Adipose tissue (tissue), 3 donors: ENCODE measurements at places on chromosomes 12 and 14. TPM values are rescaled to one million over a fixed set of nuclear protein-coding genes. Genes with fewer than 3 reads are reported as not detected.

The NELL2 gene
- 0.26 TPM for polyA plus RNA-seq

The SLC25A29 gene
- 13.4 TPM for polyA plus RNA-seq

The ACSM4 gene
- not detected for polyA plus RNA-seq

The PRORP gene
- polyA plus RNA-seq, result 8.4 TPM

The RIMBP2 gene
- polyA plus RNA-seq, result 1.1 TPM

The MYH7 gene
- 0.07 TPM for polyA plus RNA-seq

The BEGAIN gene
- 0.85 TPM for polyA plus RNA-seq

The ASPG gene
- polyA plus RNA-seq, result 2.0 TPM

The STON2 gene
- 0.33 TPM for polyA plus RNA-seq

The SH2B3 gene
- polyA plus RNA-seq, result 14.7 TPM

The BICDL1 gene
- 6.0 TPM for polyA plus RNA-seq

The HCAR2 gene
- 68.5 TPM for polyA plus RNA-seq

The SLC39A2 gene
- polyA plus RNA-seq, result 0.22 TPM

The RILPL1 gene
- 10.7 TPM for polyA plus RNA-seq

The ATF1 gene
- 6.2 TPM for polyA plus RNA-seq

The MIPOL1 gene
- 2.0 TPM for polyA plus RNA-seq

The SLC8A3 gene
- polyA plus RNA-seq, result 0.15 TPM

The TULP3 gene
- 23.4 TPM for polyA plus RNA-seq

The KITLG gene
- polyA plus RNA-seq, result 2.1 TPM

The KCNJ8 gene
- polyA plus RNA-seq, result 32.3 TPM

The HHIPL1 gene
- polyA plus RNA-seq, result 0.90 TPM

The AQP6 gene
- 0.06 TPM for polyA plus RNA-seq

The PSMB11 gene
- not detected for polyA plus RNA-seq

The ARHGEF25 gene
- polyA plus RNA-seq, result 69.7 TPM

The EPS8 gene
- polyA plus RNA-seq, result 56.7 TPM
